ENCODE measurements at places on chromosomes 2 and 18.

DNA sequence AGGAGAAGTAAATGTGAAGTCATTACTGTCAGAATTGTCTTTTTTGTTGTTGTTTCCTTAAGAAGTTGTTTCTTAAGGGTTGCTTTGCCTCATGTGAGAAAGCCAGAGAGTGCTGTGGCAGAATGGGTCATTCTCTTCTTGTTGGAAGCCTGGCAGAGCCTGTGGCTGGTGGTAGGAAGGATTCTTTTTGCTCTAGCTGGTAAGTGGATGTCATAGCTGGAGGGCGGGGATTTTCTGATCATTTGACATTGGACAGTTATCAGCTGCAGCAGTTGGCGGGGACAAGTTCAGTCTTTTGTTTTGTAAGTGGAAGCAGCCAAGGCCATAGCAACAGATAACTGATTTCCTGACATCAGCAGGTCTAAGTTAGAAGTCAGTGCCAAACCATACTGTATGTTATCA is 5.5 kb upstream of the RMDN2 start:
- no peak for DNase-seq

DNA sequence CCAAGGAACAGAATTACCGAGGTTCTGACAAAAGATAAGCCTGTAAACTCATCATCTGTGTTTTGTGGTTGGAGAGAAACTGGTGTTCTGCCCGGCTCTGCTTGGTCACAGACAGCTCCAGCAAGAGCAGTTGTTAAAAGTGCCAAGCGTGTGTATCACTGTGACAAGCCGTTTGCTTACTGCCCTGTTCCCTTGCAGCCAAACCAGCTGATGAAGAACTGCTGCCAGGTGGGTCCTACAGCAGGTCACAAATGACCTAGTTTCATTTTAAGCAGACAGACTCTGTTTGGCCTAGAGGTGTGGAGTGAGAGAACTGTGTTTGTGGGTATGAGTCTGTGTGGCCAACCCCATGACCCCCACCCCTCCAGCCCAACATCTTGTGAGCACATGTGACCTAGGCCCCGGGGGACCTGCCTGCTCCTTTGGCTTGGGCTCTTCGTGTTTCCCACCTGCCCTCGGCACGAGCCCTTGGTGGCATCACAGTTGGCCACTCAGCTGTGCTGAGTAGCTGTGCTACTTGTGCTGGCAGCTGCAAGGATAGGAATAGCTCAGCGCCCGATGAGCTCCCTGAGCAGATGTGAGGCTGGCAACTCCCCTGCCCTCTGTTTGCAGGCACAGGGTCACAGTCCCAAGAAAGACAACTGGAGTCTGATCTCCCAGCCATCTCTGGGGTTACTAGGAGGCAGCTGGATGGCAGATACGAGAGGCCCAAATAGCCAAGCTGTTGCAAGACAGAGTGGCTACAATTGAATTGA is 9.7 kb downstream of the OXER1 start:
- no peak for DNase-seq

DNA sequence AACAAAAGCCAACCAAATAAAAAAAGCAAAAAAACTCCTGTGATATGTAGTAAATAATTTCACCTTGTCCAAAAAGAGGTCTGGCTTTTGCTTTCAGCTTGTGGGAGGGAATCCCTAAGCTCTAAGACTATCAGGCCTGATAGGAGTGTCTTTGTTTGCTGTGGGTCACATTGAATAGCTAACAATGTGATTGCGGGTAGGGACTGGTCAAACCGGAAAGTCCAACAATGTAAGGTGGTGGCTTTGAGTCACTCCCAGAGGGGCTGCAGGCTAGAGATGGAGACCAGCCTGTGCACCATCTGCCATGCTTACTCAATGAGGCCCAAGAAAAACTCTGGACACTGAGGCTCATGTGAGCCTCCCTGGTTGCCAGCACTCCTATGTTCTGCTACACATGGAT is 192.9 kb downstream of the TFCP2L1 start:
- no peak for DNase-seq

GRCh38 chr2:67782443-67782842 is 280.4 kb downstream of the C1D start:
- DNase-seq, result no peak

DNA sequence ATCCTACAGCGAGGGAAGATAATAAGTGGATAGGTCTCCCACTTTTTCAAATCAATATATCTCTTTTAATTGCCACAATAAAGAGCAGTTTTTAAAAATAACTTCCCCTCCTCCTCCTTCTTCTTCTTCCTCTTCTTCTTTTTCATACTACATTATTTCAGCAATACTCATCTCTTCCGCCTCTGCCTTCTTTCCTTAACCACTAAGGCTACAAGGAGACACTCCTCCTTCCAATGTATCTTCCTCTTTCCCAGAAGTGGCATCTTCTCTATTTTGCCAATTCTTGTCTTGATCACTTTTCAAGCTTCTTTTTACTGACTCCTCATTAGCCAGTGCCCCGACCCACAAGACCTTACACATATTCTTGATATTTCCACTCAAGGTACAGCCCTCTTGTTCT is 546.6 kb upstream of the CHAC2 start:
- DNase-seq, result no peak

- no peak for DNase-seq
These were observed 38.3 kb upstream of the EPB41L3 start for GRCh38 chr18:5582076-5582475.

GRCh38 chr2:174292908-174293307 is 41.8 kb upstream of the SP9 start:
- DNase-seq, result no peak

GRCh38 chr2:108080177-108080576 is 93.9 kb downstream of the SLC5A7 start:
- DNase-seq, result no peak

- no peak for DNase-seq
These were observed 67.1 kb downstream of the BAZ2B start for GRCh38 chr2:159549234-159549633.

All from left renal pelvis (tissue), 4 donors.